ENCODE measurements at places on chromosomes 1 and 21.

DNA sequence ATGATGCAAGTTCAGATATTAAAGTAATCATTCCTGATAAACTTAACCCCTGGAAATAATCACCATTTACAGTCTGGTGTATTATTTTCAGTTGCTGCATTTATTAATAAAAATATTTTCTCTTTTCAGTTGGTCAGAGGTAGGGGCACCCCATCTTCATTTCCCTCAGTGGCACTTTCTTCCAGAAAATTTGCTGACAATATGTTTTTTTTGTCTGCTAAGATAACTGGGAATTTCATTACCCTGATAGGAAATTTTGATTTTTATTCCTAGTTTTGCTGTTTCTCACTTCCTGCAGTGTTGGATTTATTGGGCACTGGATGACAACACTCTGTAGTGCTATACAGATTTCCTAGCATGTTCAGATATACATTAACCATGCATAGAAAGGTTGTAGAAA, 33.1 kb upstream of the APOBEC4 start:
- DNase-seq, result no peak

DNA sequence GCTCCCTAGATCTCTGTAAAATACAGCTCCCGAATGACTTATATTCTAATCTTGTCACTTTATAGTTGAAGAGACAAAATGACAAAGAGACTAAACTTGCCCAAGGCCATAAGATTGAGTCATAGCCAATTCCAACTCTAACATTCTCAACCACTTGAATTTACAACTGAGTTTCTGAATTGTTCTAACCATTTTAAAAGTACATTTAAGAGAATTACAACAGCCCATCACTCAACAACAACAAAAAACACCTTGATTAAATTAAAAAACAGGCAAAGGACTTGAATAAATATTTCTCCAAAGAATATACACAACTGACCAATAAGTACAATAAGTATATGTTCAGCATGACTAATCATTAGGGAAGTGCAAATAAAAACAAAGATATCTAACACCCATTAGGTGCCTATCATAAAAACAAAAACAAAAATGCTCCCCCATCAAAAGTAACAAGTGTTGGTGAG, 8.7 kb upstream of the ADCY10 start:
- no peak for DNase-seq

DNA sequence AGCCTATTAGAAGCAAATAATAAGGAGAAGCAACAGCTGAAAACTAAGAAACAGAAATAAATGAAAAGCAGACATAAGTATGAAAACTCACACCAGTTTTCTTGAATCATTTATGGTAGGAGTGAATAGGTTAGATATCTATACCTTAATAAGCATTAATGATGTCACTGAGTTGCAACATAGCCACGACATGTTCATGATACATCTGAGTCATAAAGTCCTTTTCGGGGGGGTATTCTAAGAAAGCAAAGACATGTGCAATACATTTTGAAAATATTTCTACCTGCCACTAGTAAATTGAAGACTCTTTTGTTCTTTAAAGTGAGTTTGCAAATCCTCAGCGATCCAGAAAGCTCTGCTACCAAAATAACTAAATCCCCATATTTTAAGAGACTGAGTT, 7.2 kb downstream of the CD34 start:
- no peak for DNase-seq

DNA sequence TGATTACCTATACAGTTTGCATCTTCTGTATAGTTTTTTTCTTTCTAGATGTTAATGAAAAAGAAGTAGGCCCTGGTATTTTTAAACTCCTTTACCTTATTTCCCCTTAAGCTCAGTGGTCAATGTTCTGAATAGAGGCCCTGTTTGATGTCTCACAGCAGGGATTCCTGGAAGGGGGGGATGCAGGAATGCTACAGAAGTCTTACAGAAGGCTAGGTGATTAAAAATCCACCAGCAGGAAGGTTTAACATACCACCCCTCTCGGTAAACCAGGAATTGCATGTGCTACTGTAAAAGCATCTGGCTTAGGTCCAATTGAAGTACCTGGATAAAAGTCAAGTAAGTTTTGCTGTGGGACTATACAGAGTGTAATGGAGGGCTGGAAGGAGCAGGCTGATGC, 78.3 kb downstream of the NOS1AP start:
- DNase-seq, result no peak

DNA sequence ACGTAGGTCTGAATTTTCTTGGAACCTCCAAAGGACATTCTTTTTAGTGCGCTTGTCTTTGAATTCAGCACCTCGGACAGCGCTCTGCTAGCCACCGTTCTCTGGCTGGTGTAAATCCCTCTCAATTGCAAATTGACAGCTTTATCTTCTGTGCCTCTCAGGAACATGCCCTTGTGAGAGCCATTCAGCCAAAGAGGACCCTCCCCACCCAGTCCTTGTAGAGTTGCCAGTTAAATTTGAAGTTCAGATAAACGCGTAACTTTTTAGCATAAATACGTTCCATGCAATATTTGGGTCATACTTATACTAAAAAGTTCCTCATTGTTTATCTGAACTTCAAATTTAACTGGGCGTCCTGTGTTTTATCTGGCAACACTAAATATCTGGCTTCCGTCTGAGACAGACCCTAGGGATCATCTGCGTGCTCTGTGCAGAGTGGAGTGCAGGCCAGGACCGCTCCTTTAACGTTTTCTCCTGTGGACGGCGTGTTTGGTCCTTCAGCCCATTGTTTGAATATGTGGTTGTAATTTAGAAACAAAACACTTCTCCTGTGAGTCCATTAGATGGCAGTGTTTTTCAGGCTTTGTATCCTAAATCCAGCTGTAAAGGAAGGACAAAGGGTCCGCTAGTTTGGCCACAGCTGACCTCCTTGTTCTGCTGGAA, 7.0 kb downstream of the KCNAB2 start:
- no peak for DNase-seq

DNA sequence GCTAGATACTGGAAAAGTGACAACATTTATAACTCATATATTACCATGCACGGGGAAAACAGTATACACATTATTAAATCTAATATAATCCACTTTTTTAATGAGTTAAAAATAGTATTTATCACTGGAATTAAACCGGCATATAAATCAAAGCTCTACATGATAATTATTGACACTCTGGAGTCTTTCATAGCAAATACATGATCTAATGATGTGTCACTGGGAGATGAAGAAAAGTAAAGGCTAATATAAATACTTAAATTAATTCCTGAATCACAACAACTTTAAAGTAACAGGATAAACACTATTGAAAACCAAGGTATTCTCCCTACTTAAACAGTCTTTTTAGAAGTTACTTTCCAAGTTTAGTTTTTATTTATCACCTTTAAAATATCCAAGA, 52.4 kb upstream of the ASPM start:
- no peak for DNase-seq

DNA sequence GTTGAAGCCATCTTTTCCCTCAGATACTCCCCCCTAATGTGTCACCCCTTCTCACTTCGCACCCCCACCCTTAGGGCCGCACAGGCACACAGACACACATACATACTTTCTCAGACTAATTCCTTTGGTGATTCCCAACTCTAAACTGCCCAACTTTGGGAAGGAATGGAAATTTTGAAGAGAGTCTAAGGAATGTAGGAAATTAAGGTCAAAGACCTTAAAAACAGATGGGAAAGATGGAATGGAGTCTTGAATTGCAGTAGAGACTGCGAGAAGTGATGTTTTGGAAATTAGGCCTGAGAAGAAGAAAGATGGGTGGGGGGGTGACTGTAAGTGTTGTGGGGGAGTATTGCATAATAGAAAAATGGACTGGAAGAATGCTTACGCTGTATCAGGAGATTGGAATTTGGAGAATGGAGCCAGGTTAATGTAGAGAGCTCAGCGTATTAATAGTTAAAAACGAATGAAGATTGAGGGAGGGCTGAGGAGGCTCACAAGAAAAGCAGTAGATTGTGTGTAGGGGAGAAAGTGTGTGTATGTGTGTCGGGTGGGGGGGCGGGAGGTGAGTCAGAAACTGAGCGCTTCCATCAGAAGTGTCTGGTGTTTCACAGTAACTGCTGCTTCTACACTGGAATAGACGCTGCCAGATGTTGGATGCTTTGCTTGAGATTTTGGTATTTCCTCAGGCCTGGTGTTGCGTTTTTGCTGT, 1.7 kb downstream of the PIP5K1A start:
- no peak for DNase-seq

DNA sequence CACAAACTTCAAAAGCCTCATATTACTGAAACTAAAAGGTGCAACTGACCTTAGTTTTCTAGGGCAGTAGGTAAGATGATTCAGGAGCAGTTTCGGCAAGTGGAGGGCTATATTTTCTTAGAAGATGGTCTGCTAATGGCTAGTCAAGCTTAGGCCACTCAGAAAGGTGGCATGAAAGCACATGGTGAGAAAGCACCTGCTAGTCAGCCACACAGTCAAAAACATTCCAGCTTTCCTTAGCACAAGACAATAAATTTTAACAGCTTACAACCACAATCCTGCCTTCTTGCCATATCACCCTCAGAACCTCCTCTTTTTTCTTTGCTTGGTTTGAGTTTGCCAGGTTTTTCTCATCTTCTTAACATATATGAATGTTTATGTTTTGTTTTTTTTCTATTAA, 81.1 kb upstream of the SLFNL1 start:
- no peak for DNase-seq

- DNase-seq, result no peak
These were observed 14.0 kb upstream of the RAP1A start for GRCh38 chr1:111605576-111605975.

DNA sequence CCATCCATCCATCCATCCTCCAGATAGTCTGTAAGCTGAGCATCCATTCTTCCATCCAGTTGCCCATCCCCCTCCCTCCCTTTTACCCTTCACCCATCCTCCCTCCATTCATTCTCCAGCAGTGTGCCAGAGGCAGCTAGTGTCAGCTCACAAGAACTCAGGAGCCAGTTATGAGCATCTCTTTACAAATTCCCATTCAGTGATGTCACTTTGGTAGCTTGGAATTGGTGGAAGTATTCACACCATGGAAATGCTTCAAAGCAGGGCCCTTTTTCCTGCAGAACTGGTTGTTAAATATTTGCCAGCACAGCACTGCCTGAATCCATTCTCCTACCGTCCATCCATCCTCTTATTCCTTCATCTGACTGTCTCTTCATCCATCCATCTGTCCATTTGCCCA, 72.5 kb downstream of the ARHGEF10L start:
- no peak for DNase-seq

Measured in thoracic aorta (tissue), 2 donors.